ENCODE measurements at places on chromosomes 16 and 17.
A peak's percentile ranks its signal among the peaks of the same experiment; 100 is the strongest.

- peak; percentile 41 for DNase-seq
These were observed at the start of gene ITGAX for GRCh38 chr16:31354394-31355291. TSS of gene ITGAX (plus strand) at chr16:31355176. CDS start at chr16:31355255, 79 bp downstream.

DNA sequence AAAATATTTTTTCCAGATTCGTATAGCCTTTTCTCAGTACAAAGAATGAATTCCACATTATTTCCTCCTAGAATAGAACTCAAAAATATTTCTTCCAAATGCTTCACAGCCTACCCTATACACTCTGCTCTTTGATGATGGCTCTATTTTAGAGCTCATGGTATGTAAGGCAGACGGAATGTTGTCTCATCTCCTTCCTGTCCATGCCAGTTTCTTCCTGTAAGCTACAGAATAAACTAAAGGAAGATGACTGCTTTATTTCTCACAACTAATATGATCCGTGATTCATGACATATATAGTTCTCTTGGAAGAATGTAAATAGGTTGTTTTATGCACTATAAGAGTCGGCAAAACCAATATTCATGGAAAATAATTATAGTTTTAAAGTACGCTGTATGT lies 723.1 kb downstream of the CDH11 start:
- DNase-seq: no peak

GRCh38 chr16:19127205-19127604 lies 13.4 kb downstream of the ITPRIPL2 start:
- no peak for DNase-seq

DNA sequence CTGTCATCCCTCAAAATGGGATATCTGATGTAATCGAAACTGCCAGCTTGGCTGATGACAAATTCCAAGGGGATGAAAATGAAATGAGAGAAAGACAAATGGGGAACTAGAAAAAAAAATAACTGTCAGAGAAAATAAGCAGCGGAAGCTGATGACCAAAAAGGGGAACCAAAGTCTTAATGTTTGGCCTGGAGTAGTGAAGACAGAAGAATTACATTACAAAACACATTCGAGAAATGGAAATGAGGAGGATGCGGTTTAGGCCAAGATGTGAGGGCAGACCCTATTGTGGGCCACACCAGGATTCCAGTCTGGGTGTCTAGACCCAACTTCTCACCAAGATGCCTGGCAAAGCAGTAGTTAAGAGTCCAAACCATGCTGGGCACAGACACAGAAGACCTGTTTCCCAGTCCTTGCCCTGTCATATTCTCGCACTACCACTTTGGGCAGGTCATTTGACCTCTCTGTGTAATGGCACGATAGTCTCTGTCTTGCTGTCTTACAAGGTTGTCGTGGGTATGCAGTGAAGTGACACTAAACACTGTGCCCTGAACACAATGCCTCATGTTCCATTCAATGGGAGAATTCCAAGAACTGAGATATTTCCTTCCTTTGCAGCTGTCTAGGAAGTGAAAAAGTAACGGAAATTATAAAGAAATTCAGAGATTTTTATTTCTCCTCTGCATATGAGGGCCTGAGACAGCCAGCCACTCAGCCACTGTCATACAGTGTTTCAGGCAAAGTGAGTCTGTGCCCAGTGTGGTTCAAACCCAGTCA lies 12.3 kb upstream of the CCL2 start:
- DNase-seq: no peak

- DNase-seq: peak; percentile 71
These were observed 33.8 kb upstream of the KPNB1 start for GRCh38 chr17:47615766-47616424.

- DNase-seq: no peak
These were observed 117.7 kb downstream of the CMIP start for GRCh38 chr16:81562174-81562849.

DNA sequence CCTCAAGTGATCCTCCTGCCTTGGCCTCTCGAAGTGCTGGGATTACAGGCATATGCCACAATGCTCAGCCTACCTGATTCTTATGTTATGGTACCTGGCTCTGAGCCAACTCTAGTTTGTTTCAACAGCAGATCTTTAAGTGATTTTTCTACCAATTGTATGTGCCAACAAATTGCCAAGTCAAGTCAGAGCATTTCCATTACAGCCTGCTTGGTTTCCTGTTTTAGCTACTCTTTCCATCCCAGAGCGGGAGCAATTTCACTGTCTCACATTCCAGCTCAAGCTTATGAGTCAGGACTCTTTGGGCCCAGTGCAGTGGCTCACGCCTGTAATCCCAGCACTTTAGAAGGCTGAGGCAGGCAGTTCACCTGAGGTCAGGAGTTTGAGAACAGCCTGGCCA lies 30.8 kb upstream of the RBBP6 start:
- DNase-seq: no peak

DNA sequence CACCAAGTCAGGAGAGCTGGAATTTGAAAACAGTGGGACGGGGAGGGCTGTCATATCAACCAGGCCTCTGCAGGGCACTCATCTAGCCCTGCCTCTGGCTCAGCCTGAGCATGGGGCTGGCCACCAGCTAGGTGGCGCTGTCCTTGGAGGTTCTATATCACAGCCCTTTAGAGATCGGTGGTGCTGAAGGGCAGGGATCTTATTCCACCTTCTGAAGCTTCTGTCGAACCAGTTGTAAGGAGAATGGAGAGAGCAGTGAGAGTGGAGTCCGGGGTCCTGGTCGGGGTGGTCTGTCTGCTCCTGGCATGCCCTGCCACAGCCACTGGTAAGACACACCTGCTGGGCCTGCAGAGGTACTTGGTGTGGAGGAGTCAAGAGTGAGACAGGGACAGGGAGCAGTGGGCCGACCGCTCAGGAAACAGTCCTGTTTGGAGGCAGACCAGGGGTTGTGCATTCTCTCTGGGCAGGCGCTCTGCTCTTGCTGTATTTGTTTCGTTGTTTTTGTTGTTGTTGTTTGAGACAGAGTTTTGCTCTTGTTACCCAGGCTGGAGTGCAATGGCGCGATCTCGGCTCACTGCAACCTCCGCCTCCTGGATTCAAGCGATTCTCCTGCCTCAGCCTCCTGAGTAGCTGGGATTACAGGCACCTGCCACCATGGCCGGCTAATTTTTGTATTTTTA lies at the start of gene CES3:
Gene CES3, plus strand, starts transcription at position 202 of the 680 bp plus-strand sequence. Its CDS starts 42 bp downstream, at position 244.
- peak; percentile 83 for DNase-seq

GRCh38 chr17:10211666-10212065 lies 13.3 kb upstream of the GAS7 start:
- DNase-seq: no peak

- no peak for DNase-seq
These were observed 66.3 kb downstream of the STX8 start for GRCh38 chr17:9509236-9509816.

DNA sequence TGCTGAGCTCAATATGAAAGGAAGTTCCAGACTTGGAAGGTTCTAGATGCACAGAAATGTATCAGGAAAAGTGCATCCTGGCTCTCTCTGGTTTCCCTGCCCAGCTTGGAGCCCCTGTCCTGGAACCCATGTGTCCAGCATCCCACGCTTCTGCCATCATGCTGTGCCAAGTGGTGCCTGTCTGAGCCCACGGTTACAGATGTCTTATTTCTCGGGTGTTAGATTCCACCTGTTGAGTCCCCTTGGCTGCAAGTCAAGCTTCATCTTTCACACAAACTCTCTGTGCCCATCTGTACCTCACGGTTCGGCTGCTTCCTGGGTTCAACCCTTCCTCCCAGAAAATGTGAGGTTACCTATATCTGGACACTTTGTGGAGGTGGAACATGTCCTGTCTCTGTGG lies 22.5 kb downstream of the OR1D5 start:
- DNase-seq: no peak

- DNase-seq: no peak
These were observed 21.3 kb upstream of the UBE2I start for GRCh38 chr16:1287982-1288670.

GRCh38 chr17:51079049-51079448 lies 41.6 kb downstream of the SPAG9 start:
- DNase-seq: no peak

DNA sequence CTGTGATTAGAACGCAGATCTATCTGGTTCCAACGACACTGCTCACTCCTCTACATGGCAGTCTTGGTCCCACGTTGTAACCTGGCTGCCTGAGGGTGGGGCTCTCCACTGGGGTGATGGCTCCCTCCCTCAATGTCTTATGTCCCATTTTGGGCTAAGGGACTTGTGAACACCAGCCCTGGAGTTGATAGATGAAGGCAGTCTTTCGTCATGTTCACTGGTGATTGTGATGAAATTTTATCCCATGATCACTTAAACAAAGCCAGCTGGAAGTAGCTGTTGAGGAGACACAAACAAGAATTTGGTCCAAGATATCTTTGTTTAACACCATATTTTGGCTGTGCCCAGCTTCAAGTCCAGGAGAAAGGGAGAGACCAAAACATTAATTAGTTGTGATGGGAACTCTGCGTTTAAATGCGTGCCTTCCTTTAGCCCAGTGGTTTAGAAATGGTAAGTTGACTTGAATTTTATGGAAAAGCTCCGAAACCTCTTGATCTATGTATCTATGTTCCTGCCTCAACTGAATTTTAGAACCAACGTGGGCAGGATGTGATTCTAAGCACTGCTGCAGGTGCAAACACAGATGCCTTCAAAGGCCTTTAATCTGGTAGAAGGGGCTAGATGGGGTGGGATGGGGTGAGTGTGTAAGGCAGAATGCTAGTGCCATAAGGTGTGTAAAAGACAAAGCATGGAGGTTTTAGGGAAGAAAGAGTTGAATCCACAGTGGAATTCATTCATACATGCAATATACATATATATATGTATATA lies 186.8 kb upstream of the IRX3 start:
- no peak for DNase-seq

- peak; percentile 82 for DNase-seq
These were observed 4.0 kb upstream of the RPL38 start for GRCh38 chr17:74199306-74200092.

DNA sequence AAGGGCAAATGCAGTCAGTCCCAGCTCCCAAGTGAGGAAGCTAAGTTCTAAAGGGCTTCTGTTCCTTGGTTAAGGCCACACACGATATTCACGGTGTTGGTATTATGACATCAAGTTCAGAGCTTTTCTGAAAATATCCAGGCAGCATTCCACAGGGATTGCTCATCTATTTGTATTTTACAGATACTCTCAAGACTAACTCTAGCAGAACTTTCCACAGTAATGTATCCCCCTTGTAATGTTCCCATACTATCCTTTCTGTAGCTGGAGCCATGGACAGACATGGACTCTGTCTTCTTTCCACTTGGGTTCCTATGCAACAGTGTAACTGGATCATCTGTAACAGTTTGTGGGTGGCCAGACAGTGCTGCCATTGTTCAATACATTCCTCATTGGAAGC lies 13.5 kb downstream of the SDR42E1 start:
- DNase-seq: peak; percentile 58

- peak; percentile 27 for DNase-seq
These were observed 486 bp downstream of the PIGS start for GRCh38 chr17:28570716-28571360.

DNA sequence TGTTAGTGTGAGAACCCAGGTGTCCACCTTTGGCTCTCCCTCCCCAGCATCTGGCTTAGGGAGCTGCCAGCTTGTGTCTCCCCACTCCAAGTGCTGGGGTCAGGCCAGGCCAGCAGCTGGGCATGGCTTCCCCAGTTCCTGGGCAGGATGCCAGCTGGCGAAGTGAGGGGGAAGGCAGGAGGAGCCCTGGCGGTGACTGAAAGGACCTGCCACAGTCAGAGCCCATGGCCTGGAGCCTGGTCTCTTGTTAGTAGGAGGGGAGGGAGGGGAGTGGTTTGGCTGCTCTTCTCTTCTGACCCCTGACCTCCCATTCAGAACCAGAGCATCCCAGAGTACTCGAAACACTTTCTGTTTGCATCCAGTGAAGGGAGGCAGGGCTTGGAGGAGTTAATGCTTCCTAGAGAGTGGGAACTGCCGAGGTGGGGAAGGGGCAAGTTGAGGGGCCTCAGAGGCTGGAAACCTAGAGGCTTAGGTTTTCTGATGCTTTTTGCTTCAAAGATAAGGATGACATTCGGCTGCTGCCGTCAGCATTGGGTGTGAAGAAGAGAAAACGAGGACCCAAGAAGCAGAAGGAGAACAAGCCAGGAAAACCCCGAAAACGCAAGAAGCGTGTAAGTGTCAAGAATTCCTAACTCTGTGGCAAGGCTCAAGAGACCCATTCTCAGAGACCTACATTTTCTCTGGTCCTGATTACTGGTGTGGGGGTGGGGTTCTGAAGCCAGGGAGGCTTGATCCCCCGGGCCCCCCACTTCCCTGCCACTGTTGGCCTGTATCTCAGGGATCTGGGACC lies 772 bp downstream of the CHD3 start:
- peak; percentile 84 for DNase-seq

DNA sequence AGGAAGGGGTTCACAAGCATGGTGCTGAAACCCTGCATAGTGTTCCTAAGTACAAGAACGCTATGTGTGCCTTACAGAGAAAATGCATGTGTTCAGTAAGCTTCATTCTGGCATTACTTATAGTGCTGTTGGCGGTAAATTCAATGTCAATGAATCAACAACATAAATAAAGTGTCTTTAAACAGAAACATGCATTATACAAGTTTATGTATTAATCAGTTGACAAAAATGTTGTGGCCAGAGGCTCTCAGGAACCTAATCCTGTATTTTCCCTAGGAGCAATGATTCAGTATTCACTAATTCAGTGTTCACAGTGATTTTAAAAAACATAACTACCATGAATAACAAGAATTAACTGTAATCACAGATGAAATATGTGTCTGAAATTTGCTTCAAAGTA lies 47.1 kb upstream of the MYOCD start:
- DNase-seq: no peak

- no peak for DNase-seq
These were observed 60.5 kb upstream of the NLK start for GRCh38 chr17:27981978-27982377.

- no peak for DNase-seq
These were observed 42.7 kb downstream of the TNRC6C start for GRCh38 chr17:78001182-78001581.

GRCh38 chr17:39270923-39271322 lies 45.2 kb upstream of the STAC2 start:
- peak; percentile 92 for DNase-seq

- no peak for DNase-seq
These were observed 53.9 kb upstream of the TMC5 start for GRCh38 chr16:19363740-19364139.

- DNase-seq: peak; percentile 59
These were observed 5.7 kb upstream of the SPNS2 start for GRCh38 chr17:4492721-4493561.

All from SK-MEL-5 (cell line).